ENCODE measurements at places on chromosomes 2 and 18.

DNA sequence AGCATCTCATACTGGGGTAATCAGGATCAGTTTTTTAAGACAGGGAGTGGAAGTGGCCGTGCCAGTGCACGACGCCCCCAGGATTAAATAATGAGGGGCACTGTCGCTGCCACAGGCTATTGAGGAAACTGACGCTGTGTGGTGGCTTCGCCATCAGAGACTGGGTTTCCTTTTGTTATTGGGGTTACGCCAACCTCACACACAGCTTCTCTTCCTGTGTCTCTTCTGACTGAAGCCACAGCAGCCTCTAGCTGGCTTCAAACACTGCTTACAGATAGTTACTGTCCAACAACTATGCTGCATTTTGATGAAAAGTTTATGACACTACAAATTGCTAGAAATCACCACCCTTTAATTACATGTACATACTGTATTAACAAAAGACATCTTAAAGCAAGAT lies 521.9 kb upstream of the SALL3 start:
- DNase-seq, result no peak

DNA sequence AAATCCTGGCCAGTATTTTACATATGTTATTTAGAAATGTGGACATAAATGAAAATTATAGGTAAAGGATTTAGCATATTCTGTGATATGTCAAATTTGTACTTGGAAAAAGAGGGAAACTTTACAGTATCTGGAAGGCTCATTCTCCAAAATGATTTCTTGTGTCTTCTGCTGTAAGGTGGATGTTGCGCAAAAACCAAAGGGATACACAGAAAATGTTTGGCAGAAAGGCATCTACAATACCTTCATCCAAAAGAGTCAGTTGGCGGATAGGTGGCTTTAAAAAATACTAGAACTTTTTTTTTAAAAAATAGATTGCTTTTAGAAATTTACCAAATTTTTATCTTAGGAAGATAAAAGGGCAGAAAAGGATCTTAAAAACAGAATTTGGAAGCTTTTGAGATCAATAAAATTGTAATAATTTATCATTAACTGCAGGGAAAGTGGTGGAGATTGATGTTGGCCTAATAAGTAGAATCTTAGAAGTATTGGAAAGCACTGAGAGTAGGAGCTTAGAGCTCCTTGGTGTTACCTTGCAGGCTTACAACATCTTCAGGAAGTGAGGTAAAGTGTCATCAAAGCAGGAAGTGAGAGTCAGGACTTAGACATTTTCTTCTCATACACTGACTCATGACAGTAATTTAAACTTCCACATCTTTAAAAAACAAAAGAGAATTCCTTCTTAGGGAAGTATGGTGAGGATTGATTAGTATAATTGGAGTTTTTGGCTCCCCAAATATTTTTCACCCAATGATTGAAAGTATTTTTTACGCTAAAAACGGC lies 2.1 kb downstream of the NABP1 start:
- no peak for DNase-seq

GRCh38 chr18:42275949-42276730 lies 321.1 kb downstream of the PIK3C3 start:
- no peak for DNase-seq

- DNase-seq, result no peak
These were observed 57.3 kb downstream of the THNSL2 start for GRCh38 chr2:88227446-88227845.

GRCh38 chr18:79457239-79457638 lies 61.5 kb downstream of the NFATC1 start:
- no peak for DNase-seq

GRCh38 chr2:147824620-147825019 lies 20.2 kb upstream of the ACVR2A start:
- no peak for DNase-seq

GRCh38 chr2:23273786-23274185 lies 111.2 kb upstream of the KLHL29 start:
- DNase-seq, result no peak

DNA sequence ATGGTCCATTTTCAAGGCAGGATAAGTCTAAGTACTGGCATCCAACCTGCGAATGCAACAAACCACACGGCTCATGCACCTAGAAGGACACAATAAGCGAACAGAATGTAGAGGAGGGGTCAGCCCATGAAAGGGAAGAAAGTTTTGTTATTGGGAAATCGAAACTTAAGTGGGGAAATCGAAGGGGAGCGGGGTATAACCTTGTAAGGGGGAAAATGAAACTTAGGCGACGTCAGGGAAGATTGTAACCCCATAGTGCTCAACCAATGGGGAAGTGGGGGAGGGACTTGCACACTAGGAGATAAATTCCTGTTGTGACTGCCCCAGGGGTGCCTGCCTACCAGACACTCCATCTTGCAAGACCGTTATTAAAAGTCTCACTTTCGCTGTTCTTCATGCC lies 15.6 kb upstream of the OTOF start:
- no peak for DNase-seq

- no peak for DNase-seq
These were observed 4.5 kb upstream of the COL3A1 start for GRCh38 chr2:188969651-188970050.

DNA sequence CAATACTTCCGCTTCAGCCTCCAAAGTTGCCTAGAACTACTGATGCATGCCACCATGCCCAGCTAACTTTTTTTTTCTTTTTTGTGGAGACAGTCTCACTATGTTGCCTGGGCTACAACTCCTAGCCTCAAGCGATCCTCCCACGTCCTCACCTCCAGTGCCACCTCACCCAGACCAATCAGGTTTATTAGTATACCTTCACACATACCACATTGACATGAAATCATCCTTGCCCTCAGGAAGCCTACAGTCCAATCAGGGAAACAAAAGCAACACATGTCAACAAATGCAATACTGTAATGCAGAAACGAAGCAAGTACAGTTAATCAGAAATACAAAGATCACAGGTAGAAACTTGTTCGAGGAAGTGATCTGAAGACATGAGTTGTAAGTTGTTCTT lies 4.0 kb downstream of the TRIP12 start:
- no peak for DNase-seq

GRCh38 chr2:234075947-234076346 lies 25.4 kb downstream of the SPP2 start:
- DNase-seq, result no peak
